ENCODE measurements at places on chromosomes 2 and 18.
A peak's percentile ranks its signal among the peaks of the same experiment; 100 is the strongest.

GRCh38 chr2:190717306-190717705 lies 68.4 kb downstream of the NAB1 start:
- DNase-seq: no peak

- DNase-seq: no peak
These were observed 134.1 kb upstream of the CXCR4 start for GRCh38 chr2:136251885-136252585.

GRCh38 chr18:23151414-23152099 lies 16.3 kb downstream of the CABLES1 start:
- no peak for DNase-seq

DNA sequence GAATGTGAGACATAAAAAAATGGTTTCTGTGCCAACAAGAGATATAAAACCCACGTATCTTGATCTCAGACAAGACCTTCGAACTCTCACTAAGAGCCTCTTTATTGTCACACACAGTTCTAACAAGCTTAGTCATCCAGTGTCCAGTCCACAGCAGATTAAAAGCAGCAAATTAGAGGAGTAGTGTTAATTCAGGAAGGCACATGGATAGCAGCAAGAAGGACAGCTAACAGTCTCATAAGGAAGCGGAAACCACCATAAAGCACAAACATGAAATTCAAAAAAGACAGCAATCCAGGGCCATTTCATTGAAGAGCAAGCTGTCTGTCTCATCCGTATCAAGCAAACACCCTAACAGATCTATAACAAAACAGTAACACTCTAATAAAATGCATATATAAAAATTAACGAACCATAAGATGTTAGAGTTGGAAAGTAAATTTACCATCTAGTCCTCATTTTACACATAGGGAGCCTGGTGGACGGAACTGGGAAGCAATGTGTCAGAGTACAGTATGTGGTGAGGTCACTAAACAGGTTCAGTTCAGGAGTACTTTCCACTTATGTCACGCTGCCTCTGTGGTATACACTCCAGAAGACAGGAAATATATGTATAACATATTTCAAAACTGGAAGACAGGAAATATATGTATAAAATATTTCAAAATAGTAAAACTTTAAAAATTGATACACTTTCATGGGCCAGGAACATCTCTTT lies 18.3 kb downstream of the AAK1 start:
- no peak for DNase-seq

DNA sequence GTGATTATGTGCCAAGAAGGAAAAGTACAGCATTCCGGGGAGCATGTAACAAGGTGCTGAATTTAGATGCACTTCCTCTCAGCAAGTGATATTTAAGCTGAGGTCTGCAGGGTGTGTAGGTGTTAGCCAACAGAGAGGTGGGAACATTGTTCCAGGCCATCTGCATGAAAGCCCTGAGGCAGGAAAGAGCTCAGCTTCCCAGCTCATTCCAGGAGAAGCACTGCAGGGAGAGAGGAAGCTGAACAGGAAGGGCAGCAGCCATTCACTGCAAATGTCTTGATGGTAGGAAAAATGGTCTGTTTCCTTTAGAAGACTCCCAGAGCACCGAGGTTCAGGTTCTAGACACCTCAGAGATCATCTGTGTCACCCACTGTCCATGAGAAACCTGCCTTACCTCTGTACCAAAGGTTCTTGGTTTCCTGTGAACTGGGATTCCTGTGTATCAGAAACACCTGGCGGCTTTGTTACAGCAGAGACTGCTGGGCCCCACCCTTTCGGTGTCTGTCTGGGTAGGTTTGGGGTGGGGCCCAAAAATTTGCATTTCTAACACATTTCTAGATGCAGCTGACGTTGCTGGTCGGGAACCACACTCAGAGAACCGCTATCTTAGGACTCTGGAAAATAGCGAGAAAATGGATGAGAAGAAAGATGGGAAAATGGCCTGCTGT lies 84.0 kb downstream of the RTN4 start:
- DNase-seq: peak; percentile 42

- no peak for DNase-seq
These were observed 655.1 kb downstream of the DSC3 start for GRCh38 chr18:30387401-30387800.

- no peak for DNase-seq
These were observed 7.4 kb upstream of the MAT2A start for GRCh38 chr2:85531589-85531988.

- DNase-seq: no peak
These were observed 66.1 kb downstream of the CHN1 start for GRCh38 chr2:174939046-174939445.

- no peak for DNase-seq
These were observed 91.4 kb upstream of the PXDN start for GRCh38 chr2:1835581-1836201.

GRCh38 chr2:18473241-18474181 lies 86.9 kb downstream of the RDH14 start:
- DNase-seq: peak; percentile 32

GRCh38 chr2:238700506-238701340 lies 147.2 kb upstream of the TWIST2 start:
- no peak for DNase-seq

DNA sequence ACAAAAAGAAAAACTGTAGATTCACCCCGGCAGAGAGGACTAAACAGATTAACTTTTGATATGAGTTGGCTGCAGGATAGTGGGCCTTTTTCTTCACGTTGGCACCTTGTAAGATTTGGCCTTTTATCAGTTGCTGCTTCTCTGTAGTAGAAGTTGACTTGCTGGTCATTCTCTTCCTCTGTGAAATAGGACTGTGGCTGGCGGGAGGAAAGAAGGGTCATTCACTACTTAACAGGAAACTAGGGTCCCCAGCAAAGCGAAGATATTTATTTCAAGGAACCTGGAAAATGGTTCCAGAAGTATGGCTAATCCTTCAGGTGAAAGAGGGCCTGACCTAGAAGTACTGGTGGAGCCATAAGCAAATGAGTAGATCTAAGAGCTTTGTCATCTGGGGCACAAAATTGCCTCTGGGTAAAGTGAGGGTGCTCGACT lies 383 bp upstream of the ATP5MC3 start:
- no peak for DNase-seq

- DNase-seq: no peak
These were observed 18.4 kb downstream of the GPR55 start for GRCh38 chr2:230906471-230907230.

DNA sequence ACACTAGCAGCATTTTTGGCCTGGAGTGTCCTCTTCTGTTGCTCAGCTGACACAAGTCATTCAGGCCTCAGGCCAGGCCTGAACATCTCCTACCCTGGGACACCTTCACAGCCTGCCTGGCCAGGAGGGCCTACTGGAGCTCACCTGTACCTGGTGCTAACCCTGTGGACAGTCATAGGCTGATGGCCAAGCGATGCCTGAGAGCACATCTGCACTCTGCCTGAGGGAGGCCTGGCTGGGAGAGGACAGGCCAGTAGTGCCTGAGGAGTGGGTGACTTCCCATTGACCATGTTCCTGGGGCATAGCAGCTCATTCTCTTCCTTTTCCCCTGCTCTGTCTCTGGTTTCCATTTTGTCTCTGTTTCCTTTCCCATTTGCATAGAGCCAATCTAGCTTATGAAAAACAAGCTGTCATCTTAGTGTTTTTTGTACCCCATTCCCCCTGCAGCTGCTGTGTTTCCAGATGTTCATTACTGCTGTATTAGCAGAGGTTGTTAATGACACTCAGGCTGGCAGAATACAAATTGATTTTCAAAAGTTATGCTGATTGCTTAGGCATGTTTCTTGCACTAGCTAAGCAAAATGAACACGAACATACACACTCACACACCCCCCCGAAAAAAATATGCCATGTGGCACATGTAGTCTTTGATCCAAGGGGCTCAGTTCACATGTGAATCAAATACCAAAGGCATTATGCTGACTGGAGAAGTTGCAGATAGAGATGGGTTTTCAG lies 149.7 kb upstream of the HS6ST1 start:
- no peak for DNase-seq

GRCh38 chr2:28277466-28277865 lies 115.2 kb upstream of the FOSL2 start:
- no peak for DNase-seq

DNA sequence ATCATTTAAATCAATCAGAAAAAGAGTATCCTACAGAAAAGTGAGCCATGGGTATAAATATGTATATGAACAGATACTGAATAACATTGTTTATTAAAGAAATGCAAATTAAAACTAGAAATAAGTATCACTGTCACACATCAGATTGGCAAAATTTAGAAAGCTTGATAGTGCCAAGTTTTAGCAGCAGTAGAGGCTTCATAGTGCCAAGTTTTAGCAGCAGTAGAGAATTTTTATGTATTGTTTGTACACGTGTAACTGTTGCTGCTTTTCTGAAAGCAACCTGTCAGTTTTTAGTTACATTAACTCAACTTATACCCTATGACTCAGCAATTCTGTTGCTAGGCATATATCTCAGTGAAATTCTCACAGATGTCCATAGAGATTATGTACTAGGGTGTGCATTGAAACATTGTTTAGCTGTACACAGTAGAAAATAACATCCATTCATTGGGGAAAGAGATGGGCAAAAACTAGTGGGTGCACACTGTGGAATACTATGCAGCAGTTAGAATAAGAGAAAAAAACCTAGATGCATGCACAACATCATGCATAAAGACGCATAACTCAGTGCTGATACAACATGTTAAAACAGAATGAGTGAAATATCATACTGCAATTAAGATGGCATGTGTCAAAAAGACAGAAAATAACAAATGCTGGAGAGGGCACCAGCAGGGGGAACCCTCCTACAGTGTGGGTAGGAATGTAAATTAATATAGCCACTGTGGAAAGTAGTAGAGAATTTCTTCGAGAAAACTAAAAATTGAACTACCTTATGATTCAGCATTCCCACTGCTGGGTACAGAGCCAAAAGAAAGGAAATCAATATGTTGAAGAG lies 294.5 kb upstream of the NT5C1B start:
- peak; percentile 15 for DNase-seq

Data from Ammon's horn (tissue), 1 donor.